ENCODE measurements at places on chromosomes 12 and 14.

DNA sequence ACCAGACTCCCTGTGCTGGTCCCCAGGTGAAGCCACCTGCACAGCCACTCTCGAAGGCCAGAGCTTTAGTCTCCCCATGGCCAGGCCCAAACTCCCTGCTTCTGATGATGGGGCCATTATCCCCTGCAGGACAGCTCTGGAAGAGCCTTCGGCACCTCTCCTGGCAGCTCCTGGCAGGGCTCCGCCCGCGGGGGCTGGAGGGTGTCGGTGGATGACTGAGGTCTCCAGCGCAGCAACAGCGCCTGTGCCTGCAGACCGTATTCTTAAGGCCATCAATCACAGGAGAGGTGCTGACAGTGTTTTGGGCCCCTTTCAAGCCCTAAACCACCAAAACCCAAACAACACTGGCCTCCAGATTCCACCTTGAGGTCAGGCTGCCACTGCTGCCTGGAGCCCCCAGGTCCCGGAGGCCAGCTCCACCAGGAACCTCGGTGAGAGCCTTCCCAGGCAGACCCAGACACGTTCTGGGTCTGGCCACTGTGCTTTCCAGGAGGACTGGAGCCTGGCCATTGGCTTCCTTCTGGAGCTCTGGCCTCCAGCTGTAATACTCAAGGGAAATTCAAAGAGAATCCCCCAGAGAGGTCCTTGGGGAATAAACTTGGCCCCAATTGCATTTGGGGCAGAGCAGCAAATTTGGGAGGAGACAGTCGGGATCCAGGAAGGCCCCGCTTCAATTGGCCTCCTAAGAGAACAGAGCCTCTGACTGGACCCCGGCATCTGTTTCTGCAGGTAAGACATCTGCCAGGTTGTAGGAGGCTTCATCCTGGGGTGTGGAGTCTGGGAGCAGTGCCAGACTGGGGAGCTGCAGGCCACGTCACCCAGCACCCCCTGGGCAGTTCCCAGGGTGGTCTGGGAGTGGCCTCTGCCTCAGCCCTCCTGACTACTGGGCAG is 210.6 kb upstream of the RTL1 start:
- no peak for DNase-seq

- DNase-seq: no peak
Observed at GRCh38 chr14:54890788-54891187, 11.8 kb downstream of the GCH1 start.

- DNase-seq: no peak
Observed at GRCh38 chr12:32151086-32151485, 44.4 kb downstream of the BICD1 start.

GRCh38 chr12:119634743-119635142 is 33.2 kb upstream of the PRKAB1 start:
- no peak for DNase-seq

DNA sequence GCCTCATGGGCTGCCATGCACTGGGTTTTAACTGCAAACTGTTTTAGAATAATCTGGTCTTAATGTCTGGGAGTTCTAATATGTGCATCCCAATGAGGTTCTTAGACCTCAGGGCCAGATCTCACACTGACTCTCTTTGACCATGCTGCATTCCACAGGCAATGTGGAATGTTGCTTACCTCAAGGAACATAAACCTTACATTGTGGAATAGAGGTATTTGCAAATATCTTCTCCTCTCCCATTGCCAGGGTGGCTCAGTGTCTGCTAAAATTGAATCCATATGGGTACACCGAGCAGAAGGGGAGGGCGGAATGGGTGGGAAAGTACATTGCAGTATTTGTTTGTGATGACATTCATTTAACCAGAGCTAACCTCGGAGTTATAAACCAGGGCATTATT is 78.6 kb downstream of the CHST11 start:
- DNase-seq: no peak

DNA sequence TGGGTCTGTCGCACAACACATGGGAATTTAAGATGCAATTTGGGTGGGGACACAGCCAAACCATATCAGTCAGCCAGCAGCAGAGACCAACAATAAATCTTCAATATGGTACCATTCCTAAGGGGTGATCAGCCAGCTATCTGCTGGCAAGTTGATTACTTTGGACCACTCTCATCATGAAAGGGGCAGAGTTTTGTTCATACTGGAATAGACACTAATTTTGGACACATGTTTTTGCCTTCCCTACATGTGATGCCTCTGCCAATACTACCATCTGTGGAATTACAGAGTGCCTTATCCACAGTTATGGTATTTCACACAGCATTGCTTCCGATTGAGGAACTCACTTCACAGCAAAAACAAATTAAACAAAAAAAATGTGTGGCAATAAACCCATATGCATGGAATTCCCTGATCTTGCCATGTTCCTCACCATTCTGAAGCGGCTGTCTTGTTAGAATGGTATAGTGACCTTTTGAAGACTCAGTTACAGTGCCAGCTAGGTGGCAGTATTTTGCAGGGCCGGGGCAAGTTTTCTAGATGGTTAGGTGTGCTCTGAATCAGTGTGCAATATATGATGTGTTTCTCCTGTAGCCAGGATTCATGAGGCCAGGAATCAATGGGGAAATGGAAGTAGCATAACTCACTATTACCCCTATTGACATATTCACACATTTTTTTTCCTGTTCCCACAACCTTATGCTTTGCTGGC is 179.0 kb upstream of the IGF1 start:
- DNase-seq: no peak

- DNase-seq: no peak
Observed at GRCh38 chr12:71748081-71748850, 6.4 kb upstream of the RAB21 start.

- DNase-seq: no peak
Observed at GRCh38 chr12:113826805-113827538, 139.2 kb downstream of the RBM19 start.

DNA sequence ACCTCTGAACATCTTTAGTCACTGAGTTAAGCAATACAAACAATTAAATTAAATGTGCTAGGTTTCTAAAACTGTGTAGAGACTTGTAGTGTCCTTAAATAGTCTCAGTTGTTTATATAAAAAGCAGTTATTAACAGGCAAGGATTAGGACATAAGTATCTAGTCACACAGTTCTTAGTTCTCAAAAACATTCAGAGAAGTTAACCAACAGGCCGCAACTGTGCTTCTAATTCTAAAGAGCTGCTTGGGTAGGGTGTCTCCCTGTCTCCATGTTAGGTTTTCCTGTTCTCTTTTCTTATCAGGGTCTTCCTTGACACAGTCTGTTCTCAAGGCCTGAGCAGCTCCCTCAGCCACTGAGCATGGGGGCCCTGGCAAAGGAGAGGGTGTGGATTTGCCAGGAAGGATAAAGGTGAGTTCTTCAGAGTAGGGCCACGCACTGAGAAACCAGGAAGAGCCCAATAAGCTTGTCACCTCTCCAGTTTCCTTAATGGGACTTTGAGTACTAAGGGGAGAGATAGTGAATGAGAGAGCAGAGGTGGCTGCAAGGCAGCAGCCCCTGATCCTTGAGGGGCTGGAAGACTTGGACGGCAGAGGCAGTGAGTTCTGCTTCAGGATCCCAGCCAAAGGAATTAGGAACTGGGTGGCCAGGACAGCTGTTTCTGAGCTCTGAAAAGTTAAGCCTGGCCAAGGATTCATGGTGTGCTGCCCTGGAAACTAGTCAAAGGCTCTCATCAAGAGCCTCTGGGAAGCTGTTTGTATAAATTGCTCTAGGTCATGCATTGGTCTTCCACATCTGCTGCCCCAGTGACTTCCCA is 177.3 kb downstream of the MYRFL start:
- DNase-seq: no peak

DNA sequence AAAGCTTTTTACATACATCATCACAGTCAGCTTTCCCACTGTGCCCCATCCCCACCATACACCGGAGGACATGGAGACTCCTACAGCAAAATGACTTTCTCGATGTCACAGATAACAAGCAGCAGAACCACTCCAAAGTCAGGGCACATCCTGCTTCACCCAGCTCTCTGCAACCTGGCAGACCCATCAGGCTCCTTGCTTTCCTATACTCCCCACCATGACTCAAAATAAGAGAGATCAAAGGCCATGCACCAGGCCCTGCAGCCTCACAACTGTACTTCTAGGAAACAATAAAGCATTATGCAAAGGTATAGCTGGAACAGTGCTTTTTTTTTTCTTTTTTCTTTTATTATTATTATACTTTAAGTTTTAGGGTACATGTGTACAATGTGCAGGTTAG is 187.4 kb downstream of the DPF3 start:
- DNase-seq: no peak

- peak; percentile 73 for DNase-seq
Observed at GRCh38 chr12:26853303-26854030, 20.5 kb upstream of the ITPR2 start.

DNA sequence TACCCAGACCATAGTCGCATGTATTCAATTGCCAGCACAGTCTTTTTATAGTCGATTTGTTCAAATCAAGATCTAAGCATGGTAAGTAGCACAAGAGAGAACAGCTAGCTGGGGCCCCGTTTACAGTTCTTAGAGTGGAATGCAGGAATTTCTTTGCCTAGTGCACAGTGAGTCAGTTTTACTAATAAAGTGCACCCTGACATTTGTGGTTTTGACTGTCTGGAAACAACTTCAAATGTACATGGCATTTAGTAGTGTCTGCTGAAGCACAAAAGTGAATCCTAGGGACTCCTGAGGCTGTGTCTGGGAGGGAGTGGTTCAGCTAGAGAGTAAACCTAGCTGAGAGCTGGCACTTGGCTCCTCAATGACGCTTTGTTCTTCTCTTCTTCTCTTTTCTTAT is 64.9 kb downstream of the TMX1 start:
- no peak for DNase-seq

DNA sequence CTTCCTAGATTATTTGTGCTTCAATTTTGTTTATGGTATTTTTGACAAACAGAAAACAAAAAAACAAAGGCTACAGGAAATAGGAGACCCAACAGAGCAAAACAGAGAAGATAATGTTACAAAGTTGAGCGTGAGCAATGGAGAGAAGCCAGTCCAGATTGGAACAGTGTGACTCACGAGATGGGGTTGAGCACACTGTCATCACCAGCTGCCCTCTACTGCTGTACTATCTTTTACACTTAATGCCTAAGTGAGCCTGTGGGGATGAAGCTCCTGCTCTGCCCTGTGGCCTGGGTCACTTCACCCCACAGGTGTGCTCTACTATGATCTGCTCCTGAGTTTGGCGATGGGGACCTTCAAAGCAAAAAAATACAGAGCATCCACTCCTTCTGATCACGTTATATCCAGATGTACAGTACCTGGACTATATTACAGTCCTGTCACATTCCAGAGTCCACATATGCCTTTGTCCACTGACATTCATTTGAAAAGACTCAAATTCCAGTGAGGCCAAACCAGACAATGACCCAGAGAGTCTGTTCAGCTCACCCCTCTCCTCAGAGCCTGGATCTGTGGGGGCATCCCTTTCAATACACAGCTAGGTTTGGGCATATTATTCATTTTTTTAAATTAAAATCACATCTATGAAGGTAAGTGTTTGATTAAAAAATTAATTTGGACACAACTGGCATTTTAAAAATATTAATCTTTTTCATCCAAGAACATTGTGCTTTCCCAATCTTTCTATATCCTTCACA is 4.4 kb downstream of the IPO8 start:
- no peak for DNase-seq

GRCh38 chr12:54038871-54039414 is 6.1 kb downstream of the HOXC5 start:
- no peak for DNase-seq

- DNase-seq: no peak
Observed at GRCh38 chr12:90280033-90280432, 571.4 kb upstream of the ATP2B1 start.

DNA sequence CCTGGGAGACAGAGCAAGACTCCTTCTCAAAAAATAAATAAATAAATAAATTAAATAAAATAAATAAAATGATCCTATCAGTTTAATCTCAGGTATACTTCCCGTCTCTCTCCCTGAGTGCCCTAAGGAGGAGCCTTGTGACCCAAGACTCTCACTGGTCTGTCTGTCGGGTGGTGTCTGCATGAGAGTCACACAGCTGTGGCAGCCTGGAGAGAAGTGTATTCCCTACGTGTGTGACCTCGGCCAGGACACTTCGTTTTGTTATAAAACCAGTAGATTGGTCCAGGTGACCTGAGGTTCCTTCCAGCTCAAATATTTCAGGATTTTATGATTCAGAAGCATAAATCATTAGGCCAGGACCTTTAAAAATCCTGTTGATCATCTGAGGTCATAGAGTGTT is 4.8 kb downstream of the SYNE3 start:
- DNase-seq: no peak

GRCh38 chr14:38770251-38770650 is 332.8 kb downstream of the SEC23A start:
- no peak for DNase-seq
